ENCODE measurements at places on chromosomes 11 and 22.

DNA sequence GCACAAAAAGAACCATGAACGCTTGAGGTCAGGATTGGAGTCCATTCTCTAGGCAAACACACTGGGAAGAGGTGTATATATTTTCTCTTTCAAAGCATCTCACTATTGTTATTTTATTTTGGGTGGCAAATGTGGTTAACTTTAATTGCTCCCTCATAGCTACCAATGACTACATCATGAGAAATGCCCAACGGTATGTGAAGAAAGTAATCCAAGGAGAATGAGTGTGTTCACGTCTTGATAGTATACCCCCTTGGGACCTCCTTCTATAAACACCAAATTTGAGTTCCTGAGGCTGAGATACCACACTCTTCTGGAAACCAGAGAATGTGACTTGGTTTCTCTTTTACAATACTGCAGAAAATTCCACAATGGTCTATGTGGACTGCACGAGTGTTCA, 15.8 kb downstream of the OR8D1 start:
- DNase-seq = no peak

GRCh38 chr11:41284354-41284753, 175.1 kb downstream of the LRRC4C start:
- no peak for DNase-seq

GRCh38 chr11:59755701-59756557, 753 bp downstream of the STX3 start:
- DNase-seq = no peak

GRCh38 chr11:133266986-133267385, 265.3 kb downstream of the OPCML start:
- DNase-seq = no peak

GRCh38 chr11:2306452-2306823, 4.6 kb downstream of the TSPAN32 start:
- no peak for DNase-seq

DNA sequence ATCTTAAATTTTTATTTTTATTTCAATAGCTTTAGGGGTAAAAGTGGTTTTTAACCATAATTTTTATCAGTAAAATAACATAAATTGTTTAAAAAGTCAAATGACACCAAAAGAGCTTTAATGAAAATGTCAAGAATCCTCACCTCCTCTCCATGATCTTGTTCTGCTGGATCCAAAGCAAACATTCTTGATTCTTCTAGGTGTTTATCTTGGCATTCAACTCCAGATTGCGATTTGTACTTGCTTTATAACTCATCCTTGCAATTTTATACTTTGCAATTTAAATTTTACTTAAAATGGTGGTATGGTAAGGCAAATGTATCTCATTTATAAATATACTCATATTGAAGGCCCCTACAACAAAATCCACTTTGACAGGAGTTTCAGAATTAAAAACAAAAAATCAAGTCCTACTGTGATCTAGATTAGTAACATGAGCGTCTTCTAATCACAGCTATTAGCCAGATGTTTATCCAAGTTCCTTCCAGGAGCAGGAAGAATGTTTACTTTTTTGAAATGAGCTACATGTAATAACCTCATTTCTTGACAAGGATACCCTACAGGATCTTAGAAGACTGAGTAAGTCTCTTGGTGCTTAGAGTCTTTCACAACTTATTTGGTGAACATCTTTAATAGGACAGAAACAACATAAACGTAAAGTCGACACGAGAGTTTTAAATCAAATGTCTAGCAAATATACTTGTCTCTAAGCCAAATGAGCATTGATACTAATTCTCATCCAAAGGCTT, 72.4 kb upstream of the CARD18 start:
- DNase-seq = no peak

- DNase-seq = no peak
Measured at GRCh38 chr11:26909991-26910591, 83.8 kb upstream of the FIBIN start.

DNA sequence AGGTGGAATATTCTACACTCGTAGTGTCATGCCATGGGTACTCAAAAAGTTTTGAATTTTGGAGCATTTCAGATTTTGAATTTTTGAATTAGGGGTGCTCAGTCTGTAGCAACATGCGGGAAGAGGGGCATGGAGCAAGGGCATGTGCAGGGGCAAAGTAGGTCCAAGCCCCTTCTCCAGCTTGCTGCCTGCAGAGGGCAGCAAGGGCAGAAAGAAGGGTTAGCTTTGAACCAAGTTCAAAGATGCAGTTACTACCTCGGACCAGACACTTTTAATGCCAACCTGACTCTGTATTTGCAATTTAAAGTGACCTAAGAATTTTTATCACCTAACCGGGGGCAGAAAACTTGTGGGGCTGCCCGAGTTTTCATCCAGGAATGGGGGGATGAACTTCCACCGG, 68.2 kb downstream of the CD82 start:
- no peak for DNase-seq

- DNase-seq = no peak
Measured at GRCh38 chr11:129143335-129143734, 48.8 kb downstream of the ARHGAP32 start.

GRCh38 chr11:44823006-44823405, 96.2 kb downstream of the TSPAN18 start:
- no peak for DNase-seq

DNA sequence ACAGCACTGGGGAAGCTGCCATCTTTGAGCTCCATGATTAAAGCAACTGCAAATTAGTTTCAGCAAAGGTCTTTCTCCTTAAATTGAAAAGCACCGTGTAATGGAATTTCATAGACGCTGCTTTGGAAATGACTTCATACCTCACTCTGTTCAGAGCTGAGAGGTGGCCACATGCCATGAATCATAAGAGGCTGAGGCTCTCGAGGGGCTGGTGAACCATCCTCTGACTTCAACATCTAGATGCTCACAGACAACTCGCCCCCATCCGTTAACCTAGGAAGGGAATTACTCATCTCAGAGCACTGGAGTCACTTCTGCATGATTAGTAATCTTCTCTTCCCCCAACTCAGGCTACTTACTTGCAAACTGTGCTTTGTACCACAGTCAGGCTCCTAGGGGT, 122.3 kb downstream of the RCN1 start:
- DNase-seq = no peak

DNA sequence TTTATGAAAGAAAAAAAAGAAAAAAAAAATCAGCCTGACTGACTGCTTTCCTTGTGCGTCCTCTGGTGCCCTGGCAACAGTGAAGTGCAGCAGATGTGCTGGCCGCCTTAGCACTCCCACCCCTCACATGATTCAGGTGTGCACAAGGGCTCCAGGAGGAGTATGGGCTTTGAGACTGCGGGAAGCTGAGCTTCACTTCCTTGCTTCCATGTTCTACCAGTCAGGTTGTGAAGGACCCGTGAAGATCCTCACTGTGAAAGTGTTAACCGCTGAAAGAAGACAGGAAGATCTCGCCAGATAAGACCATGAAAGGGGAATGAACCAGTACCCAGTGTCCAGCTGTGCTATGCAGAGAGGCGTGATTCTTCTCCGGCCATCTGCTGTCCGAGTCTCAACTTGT, 48.2 kb downstream of the HIRA start:
- DNase-seq = no peak

GRCh38 chr11:13637125-13638069, 31.1 kb upstream of the FAR1 start:
- DNase-seq = no peak

DNA sequence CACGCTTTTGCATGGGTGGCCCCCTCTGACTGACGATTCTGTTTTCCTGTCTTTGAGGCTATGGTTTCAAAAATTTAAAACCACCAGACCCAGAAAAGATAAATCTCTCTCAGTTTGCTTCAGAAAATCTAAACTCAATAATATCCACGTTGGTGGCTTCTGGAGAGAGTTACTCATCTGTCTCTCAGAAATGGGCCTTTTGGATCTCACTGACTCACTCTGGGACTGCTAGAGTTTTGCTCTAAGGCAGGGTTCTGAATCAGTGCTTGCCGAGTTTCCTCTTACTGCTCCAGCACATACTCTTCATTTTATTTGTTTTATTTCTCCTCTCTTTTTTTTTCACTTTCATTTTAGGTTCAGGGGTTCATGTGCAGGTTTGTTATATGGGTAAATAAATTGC, 305.7 kb downstream of the BLID start:
- no peak for DNase-seq

DNA sequence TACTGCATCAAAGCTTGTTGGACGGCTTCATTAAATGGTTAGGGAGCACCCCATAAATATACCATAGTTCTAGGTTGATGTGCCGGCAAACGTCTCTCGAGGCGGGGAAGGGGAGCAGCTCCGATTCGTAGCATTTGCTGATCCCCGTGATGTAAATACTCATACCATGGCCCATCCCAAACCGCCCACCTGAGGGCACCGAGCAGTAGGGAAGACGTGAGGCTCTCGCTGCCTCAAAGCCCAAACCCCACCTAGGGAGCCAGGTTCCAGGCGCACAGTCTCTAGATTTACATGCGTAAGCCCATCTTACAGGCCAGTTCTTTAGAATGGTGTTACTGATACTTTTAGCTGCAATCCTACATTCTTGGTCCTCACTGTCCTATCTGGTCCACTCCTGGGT, 124.0 kb downstream of the FEZ1 start:
- DNase-seq = no peak

DNA sequence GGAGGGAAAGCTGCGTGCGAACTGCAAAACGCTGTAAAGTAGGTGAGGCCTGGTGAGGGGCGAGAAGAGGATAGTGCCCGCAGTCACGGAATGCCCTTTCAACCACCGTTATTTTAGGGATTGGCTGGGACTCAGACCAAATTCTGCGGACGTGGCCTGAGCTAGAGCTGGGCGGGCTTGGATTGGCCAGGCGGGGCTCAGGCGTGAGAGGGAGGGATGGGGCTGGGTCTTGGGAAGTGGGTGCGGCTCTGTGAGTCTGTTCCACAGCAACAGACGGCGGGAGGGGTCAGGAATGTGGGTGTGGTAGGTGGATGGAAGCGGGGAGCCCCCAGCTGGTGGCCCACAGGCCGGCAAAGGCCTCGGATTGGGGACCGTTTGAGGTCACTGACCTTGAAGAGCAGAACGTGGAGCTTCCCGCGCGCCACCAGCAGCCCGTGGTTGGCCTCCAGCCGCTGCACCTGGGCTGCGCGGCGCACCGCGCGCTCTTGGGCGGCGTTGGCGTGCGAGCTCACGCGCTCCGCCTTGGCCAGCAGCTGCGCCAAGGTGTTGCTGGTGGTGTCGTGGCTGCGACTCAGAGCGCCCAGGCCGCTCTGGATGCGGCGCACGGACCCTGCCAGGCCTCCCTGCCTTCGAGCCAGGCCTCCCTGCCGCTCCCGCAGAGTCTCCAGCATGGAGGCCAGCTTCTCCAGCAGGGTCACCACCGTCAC, 444 bp downstream of the CAVIN3 start:
- no peak for DNase-seq

- no peak for DNase-seq
Measured at GRCh38 chr11:11072067-11072466, 214.2 kb upstream of the ZBED5 start.

DNA sequence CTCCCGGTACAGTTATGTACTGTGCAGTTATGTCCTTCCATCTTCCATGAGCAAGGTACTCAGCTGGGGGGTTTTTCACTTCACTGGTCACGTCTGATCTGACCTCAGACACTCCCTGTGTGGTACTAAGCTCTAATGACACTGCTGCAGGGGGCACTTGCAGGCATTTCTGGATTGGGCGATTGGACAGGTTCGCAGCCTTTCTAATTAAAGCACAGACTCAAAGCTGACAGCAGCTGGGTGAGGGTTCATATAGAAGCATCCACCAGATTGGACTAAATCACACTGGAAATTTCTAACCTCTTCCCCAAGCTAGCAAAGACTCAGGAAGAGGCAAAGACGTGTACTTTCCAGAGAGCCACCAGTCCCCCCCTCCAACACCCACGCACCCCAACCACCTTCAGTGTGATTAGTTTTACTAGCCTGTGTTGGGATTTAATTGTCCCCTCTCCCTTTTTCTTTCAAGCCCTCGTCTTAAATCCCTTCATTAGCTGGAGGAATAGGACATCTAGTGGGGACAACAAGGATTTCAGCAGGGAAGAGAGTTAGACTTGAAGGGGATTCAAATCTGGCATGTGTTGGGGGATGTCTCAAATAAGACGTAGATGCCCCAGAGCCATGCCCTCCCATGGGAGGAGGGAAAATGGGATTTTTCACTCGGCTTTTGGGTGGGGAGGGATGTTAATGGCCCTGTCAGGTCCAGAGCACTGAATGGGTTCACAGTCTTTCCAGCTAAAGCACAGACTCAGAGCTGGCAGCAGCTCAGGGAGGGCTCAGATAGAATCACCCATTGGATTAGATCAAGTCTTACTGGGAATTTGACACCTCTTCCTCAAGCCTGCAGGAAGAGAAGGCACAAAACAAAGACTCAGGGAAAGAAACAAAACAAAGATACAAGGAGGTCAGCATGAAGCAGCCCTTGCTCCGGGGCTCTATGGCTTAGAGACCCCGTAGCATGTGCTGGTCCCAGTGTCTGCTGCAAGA, 10.9 kb downstream of the INS start:
- no peak for DNase-seq

DNA sequence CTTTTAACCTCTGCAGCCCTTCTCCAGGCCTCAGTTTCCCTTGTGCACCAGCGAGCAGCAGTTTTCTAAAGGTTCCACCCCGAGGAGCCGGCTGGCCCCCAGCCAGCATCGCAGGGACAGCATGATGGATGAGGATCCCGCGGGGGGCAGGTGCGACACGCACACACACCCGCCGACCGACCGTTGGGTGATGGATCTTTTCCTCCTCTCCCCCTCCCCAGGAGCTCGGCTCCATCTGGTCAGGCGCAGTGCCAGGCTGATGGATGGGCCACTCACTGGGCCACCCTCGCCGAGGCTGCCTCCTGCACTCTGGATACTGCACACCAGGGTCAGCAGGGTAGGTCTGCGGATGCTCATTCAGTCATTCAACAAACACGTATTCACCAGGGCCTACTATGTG, 12.8 kb upstream of the CABP7 start:
- no peak for DNase-seq

GRCh38 chr22:50179937-50180726, 5.6 kb upstream of the TRABD start:
- DNase-seq = no peak

DNA sequence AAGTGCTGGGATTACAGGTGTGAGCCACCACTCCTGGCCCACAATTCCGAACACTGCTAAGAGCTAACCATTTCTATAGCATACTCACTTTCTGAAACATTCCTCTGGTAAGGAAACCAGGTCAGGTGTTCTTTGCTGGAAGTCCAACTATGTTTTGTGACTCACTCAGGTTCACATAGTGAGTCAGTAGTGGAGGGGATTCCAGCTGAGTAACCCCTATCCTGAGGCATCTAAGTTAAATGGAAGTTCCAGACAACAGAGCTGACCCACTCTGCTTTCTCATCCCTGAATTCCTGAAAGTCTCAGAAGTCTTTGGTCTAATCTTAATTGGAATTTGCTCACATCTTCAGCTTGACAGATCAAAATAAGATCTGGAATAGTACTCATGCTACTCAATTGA, 3.0 kb upstream of the CHRNA10 start:
- DNase-seq = no peak

GRCh38 chr11:44684859-44685281, 41.9 kb upstream of the TSPAN18 start:
- DNase-seq = no peak

Measured in NCI-H1048 (cell line).